ENCODE measurements at places on chromosomes 5 and 9.

GRCh38 chr5:31232273-31232888, 38.9 kb downstream of the CDH6 start:
- DNase-seq = no peak

DNA sequence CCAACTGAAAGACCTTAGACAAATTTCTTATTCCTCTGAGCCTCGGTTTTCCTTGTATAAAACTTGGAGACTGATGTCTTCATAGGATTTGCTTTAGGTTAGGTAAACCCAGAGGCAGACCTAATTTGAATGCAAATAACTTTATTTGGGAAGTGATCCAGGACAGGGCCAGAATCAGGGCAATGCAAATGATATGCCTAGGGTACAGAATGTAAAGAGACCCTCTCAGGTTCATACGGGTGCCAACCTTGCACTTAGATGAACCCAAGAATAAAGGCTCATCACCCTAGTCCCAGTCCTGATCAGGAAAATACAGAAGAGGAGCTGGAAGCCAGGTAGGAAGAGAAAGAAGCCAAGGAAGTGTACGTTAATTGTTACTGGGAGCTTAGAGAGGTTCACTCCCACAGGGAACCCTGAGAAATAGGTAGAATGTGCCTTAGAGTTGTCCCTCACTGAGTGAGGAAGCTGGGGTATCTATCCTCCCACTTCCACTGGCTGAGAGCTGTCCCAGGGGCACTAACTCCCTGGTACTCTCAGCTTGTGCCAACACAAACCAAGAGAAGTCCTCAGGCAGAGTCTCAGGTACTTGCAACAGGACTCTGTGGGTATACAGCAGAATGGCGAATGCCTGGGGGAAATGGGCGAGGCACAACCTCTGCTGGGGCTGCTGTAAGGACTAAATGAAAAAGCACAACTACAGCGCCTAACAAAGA, 3.1 kb upstream of the HK3 start:
- DNase-seq = peak; percentile 43

DNA sequence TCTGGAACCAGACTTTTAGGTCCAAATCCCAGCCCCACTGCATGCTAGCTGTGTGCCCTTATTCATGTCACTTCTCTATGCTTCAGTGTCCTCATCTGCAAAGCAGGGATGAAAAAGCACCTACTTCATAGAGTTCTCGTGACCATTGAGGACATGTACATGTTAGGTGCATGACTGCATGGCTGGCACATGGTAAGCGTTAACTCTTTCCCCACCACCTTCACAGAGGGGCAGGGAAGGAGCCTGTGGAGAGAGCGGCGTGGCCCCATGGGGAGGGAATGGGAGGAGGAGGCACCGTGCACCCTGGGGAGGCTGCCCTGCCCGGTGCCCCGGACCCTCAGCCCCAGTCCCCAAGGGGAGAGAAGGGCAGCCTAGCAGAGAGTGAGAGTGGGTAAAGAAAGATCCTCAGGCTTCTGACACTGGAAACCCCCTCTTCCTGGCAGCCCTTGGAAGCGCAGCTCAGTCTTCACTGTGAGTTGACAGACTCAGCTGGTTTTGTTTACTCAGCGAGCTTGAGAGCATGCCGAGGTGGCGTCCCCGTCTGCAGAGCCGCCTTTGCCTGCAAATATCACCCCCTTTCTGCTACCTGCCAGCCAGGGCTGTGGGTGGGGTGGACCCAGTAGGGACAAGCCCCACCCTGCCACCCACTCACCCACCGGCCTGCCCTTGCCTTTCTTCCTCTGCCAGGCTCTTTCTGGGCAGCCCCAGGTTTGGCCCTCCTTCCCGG, 10.6 kb upstream of the ANGPTL2 start:
- DNase-seq = peak; percentile 67

GRCh38 chr9:134329576-134329855, 3.3 kb downstream of the RXRA start:
- DNase-seq = no peak

DNA sequence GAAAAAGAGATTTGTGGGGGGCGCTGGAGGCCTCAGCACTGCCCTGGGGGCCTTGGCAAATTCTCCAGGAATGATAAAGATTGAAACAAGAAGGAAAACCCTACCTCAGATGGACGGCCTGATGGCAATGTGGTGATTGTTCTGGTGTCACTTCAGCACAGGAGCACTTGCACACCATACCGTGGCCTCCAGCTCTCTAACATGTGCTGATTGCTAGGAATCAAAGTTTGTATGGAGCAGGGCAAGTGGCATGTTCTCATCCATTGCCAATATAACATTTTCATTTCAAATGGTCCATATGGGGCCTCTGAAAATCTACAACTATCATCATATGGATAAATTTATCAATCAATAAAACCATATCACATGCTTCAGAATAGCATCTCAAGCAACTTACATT, 253.0 kb downstream of the DEPDC1B start:
- DNase-seq = no peak

DNA sequence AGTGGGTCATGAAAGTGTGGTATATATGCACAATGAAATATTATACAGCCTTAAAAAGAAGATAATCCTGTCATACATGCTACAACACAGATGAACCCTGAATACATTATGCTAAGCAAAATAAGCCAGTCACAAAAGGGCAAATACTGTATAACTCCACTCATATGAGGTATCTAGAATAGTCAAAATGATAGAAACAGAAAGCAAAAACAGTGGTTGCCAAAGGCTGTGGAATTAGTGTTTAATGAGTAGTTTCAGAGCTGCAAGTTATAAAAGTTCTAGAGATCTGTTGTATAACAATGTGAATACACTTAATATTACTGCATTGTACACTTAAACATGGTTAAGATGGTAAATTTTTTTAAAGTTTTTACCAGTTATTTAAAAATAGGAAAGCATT, 135.0 kb downstream of the OXCT1 start:
- no peak for DNase-seq

DNA sequence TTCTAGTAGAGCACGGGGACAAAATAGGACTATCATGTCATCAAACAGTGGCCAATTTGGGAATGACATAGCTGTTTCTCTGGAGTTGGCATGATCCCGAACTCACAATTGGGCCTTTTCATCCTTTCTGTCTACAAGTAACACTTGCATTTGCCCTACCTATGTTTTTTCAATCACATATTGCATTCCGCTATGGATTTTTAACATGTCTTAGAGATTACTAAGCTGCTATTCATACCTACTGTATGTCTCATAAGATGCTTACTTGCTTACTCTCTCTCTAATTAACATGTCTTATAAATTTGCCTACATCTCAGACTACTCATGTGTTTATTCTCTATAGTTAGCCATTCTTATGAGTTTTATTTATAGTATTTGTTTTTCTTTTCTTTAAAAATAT, 341.2 kb upstream of the CTNND2 start:
- no peak for DNase-seq

DNA sequence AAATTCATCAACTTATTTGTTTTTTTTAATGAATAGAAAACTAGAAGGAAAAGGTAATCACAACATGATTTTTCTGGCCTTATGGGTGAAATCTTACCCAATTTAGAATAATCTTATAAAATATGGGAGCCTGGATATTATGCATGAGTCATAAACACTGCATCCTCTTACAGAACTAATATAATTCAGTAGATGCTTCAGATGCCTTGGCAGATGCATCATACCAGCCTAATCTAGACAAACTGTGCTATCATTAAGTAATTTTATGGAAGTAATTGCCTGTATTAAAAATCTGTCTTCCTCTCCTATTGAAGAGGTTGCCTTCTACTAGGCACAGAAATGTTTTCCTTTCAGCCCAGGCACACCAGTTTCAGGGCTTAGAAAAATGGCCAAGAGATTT, 2384.6 kb upstream of the WWC1 start:
- DNase-seq = no peak

GRCh38 chr9:96612105-96612965, 7.3 kb downstream of the CDC14B start:
- DNase-seq = peak; percentile 83

GRCh38 chr5:158255609-158256008, 396.7 kb upstream of the CLINT1 start:
- no peak for DNase-seq

- DNase-seq = no peak
Measured at GRCh38 chr9:117987945-117988344, 283.7 kb downstream of the TLR4 start.

DNA sequence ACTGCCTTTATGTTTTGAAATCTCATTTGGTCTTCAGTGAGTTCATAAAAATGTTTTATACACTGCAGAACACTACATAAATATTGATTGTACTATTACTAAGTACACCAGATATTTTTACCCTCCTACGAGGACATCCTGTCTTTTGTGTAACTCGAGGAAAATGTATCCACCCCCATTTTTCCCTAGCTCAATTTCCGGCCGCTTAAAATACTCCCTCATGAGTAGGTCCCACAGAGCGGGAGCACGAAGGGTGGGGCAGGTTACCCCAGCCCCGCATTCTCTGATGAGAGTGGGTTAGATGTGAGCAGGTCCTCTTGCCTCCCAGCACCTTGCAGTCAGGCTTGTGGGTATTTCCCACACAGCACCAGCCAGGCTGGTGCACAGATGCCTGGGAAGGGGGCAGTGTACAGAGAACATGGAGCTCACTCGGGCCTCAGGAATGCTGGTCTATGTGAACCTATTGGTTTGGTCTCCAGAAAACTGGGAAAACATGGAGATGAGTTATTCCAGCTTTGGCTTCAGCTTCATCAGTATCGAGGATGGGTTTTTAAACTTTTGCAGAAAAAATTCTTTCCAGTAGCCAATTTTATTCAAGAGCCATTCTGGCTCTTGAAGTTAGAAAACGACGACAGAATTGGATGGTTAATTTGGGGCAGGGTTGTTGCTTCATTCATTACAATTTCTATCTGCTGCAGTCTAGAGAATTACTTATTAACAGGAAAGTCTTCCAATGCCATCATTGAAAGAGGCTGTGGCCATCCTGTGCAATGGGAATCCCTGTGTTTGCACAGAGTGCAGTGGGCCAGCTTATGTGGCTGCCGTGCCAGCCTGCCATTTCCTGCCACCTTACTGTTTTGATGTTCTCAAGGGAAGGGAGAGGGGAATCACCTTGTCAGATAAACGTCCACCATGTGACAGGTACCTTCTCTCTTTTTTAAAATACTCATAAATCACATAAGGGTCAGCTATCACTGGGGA, 73.2 kb downstream of the WDR41 start:
- DNase-seq = no peak

DNA sequence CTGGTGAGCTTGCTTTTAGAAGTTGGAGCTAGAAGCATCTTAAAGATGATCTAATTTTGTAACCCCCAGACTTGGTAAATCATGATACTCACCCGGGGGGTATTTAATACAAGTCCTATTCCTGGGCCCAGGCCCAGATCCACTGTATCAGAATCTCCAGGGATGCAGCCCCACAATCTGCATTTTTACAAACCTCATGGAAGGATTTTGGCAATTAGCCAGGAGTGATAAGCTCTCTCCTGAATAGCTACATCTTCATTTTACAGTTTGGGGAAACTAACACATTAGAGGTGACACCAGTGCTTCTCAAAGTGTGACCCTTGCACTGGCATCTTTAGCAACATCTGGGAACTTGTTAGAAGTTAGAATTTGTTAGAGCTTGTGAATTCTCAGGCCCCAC, 31.2 kb upstream of the OTP start:
- DNase-seq = no peak

DNA sequence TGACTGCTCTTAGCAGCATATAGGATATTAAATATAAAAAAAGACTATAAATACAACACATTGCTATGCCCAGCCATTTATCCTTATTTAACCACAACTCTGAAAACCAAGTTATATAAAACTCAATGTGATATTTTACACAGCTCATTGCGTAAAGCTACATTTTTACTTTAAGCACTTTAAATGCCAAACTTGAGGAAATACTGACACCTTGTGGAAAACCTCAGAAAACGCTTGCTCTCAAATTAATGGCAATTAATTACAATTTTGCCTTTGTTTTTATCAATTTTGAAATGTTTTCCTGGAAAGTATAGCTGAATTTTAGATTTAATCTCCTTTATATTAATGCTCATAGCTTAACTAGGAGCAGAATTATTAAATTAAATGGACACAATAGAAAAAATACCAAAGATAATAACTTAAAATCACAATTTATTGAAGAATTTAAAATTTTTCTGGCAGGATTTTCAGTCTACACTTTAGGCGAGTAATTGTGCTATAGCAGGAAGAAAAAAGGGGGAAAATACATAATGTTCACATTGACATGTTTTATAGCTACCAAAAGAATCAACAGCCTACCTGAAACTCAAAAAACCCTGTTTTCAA, 25.2 kb upstream of the PLAC8L1 start:
- no peak for DNase-seq
